Activated naive CD8-positive, alpha-beta T cell treated with anti-CD3 and anti-CD28 coated beads for 36 hours (primary cell): ENCODE measurements at places on chromosomes 6 and 20. TPM values are rescaled to one million over a fixed set of nuclear protein-coding genes. Genes with fewer than 3 reads are reported as not detected.
A peak's percentile ranks its signal among the peaks of the same experiment; 100 is the strongest.

The HLA-G gene
- total RNA-seq, result 1.4 TPM

The VAPB gene
- 38.4 TPM for total RNA-seq

The RAD21L1 gene
- not detected for total RNA-seq

The RIMS4 gene
- 0.08 TPM for total RNA-seq

The CCN2 gene
- total RNA-seq, result not detected

The PPP1R3G gene
- 0.06 TPM for total RNA-seq

The SYCP2 gene
- total RNA-seq, result 3.2 TPM

The IL20RA gene
- not detected for total RNA-seq

- H3K36me3 ChIP-seq, result peaks cover 9% of the 10 kb centered on the region
- H3K27ac ChIP-seq, result no peak overlapping the region
- H3K4me3 ChIP-seq, result no peak overlapping the region
- H3K27me3 ChIP-seq, result no peaks in the 10 kb centered on the region
These were observed 7.8 kb downstream of the ABHD12 start for GRCh38 chr20:25382704-25383370.

DNA sequence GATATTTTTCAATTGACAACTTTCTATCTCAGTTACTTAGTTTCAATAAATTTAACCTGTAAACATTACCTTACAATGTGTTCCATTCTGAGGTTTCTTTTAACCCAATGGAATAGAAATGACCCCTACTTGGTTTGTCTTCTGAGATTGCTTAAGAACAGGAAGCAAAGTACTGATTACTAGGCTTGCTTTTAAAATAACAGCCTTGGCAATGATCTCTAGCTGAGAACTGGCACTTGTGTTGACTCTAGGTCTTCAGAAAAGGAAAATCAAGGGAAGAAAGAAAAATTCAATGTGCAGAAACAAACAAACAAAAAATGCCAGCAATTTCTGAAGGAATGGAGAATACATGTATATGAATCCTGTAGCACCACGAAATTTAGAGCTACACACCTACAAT lies 66.1 kb downstream of the SYNE1 start:
- H3K27ac ChIP-seq, result no peak overlapping the region
- no peak overlapping the region for H3K4me3 ChIP-seq
- no peak for DNase-seq
- peaks cover 7% of the 10 kb centered on the region for H3K27me3 ChIP-seq
- H3K4me1 ChIP-seq, result no peaks in the 10 kb centered on the region

GRCh38 chr6:149140137-149140909 lies 177.2 kb upstream of the TAB2 start:
- DNase-seq, result peak; percentile 66
- peak overlapping the region; percentile 75 for H3K4me3 ChIP-seq
- H3K27me3 ChIP-seq, result no peaks in the 10 kb centered on the region
- H3K27ac ChIP-seq, result peak overlapping the region; percentile 99

GRCh38 chr6:138404666-138405337 lies 779 bp downstream of the HEBP2 start:
- peaks cover 20% of the 10 kb centered on the region for H3K36me3 ChIP-seq
- H3K27ac ChIP-seq, result peak overlapping the region; percentile 70
- peak overlapping the region; percentile 83 for H3K4me3 ChIP-seq
- no peak for DNase-seq

DNA sequence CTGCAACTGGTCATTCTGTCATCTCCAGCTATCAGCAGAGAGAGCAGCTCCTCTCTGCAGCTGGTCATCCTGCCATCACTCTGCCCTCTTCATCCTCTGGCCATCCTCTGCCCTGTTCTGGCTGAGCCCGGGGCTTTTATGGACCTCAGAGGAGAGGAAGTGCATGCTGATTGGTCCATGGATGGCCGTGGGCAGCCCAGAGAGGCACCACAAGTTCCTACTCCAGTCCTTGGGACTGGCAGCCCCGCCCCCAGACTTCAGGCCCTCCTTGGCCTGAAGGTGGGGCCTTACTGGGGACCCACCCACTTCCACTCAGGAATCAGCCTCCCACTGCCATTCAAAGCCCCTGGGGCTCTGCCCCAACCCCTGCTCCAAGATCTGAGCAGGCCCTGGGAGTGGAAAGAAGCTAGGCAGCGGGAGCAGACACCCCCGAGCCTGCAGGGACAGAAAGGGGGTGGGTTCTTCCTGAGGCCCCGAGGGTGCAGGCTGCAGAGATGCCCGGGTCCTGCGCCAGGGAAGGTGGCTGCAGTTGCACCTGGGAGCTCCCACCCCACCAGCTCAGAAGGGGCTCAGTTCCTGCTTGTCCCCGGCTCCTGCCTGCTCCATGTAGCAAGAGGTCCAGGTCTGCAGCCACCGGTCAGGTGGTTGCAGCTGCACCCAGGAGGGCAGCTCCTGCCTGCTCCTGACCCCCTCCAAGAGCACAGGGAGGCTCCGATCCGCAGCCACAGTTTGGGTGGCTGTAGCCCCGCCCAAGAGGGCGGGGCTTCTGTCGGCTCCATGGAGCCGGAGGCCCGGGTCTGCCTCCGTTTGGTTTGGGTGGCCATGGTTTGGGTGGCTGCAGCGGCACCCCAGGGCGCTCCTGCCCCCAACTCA lies 34.1 kb upstream of the HMGA1 start:
- no peaks in the 10 kb centered on the region for H3K27me3 ChIP-seq
- no peaks in the 10 kb centered on the region for H3K36me3 ChIP-seq
- H3K4me1 ChIP-seq, result peaks cover 10% of the 10 kb centered on the region
- no peak overlapping the region for H3K27ac ChIP-seq
- H3K4me3 ChIP-seq, result no peak overlapping the region

DNA sequence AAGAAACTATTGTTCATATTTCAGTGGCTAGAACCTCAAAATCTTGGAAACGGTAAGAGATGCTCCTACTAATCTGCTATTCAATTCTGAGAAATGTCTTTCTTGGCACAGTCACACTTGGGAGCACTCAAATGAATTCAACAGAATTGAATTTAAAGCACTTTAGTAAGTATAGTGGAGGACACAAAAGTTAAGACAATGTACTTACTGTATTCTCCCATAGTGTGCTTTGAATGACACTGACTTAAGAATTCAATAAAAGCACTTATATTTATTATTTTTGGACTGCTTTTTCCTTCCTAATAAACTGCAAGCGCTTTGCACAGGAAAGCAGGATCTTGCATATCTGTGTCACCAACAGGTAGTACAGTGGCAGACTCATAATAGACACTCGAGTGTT lies 156.1 kb upstream of the RIMS1 start:
- no peak overlapping the region for H3K27ac ChIP-seq
- no peak overlapping the region for H3K4me3 ChIP-seq
- H3K4me1 ChIP-seq, result no peaks in the 10 kb centered on the region
- H3K27me3 ChIP-seq, result no peaks in the 10 kb centered on the region
- H3K36me3 ChIP-seq, result no peaks in the 10 kb centered on the region

DNA sequence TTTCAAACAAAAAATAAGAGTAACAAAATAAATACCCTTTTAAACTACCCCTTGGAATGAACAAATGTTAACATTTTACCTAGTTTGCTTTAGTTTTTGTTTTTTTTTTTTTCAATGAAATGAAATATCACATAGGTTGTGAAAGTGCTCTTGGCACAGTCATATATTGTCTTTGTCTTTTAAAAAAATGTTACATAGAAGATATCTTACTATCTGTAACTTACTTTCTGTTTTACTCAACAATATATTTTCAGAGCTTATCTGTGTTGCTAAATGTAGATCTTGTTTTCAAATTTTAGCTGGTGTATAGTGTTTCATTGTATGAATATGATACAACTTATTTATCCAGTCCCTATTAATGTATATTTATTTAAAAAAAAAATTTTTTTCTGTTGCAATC lies 8.6 kb downstream of the CEP57L1 start:
- no peaks in the 10 kb centered on the region for H3K27me3 ChIP-seq
- DNase-seq, result no peak
- H3K27ac ChIP-seq, result no peak overlapping the region
- peaks cover 23% of the 10 kb centered on the region for H3K36me3 ChIP-seq

GRCh38 chr20:44030394-44030793 lies 115.7 kb downstream of the TOX2 start:
- H3K36me3 ChIP-seq, result no peaks in the 10 kb centered on the region
- no peak overlapping the region for H3K27ac ChIP-seq
- peaks cover 29% of the 10 kb centered on the region for H3K4me1 ChIP-seq

GRCh38 chr6:167350275-167350696 lies 25.4 kb downstream of the TTLL2 start:
- peaks cover 20% of the 10 kb centered on the region for H3K4me1 ChIP-seq
- peaks cover 29% of the 10 kb centered on the region for H3K27me3 ChIP-seq
- peak overlapping the region; percentile 83 for H3K4me3 ChIP-seq
- DNase-seq, result no peak

DNA sequence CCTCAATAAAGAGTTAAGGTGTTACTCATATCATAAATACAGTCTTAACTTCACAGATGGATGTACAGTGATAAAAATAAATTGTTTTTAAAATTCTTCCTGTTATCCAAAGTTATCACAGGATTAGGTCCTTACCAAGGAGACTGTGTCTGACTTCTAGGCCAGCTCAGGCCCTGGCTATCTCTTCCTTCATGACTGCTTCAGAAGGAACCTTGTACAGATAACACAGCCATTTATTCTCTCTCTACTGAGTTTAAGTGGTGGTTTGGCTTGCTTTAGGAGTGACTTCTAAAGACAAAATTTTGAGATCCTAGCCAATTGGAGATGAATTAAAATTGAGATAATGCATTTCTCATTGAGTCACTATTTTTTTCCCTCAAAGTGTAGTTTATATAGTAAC lies 40.8 kb upstream of the RNF182 start:
- no peaks in the 10 kb centered on the region for H3K4me1 ChIP-seq
- no peak overlapping the region for H3K4me3 ChIP-seq
- no peak for DNase-seq
- H3K27me3 ChIP-seq, result no peaks in the 10 kb centered on the region
- no peaks in the 10 kb centered on the region for H3K36me3 ChIP-seq

DNA sequence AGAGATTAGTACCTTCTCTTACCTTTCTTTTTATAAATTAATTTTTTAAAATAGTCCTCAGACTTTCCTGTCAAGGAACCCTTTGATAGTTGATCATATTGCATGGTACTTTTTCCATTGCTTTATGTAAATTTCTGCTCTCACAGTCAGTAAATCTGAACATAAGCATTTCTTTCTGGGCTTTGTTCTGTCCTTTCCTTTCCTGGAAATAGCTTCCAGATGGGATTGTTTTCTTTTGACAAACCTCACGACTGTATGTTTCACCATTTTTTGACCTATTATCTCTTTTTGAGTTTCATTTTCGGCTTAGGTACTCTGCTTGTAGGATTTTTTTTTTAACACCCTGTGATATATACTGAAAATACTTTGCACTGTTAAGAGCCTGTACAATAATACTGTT lies 32.6 kb downstream of the UTRN start:
- no peaks in the 10 kb centered on the region for H3K27me3 ChIP-seq
- no peak for DNase-seq
- no peak overlapping the region for H3K4me3 ChIP-seq
- H3K27ac ChIP-seq, result no peak overlapping the region

- DNase-seq, result no peak
- no peaks in the 10 kb centered on the region for H3K4me1 ChIP-seq
- peaks cover 20% of the 10 kb centered on the region for H3K27me3 ChIP-seq
- H3K36me3 ChIP-seq, result no peaks in the 10 kb centered on the region
These were observed 42.2 kb downstream of the SIRPA start for GRCh38 chr20:1937316-1937976.

DNA sequence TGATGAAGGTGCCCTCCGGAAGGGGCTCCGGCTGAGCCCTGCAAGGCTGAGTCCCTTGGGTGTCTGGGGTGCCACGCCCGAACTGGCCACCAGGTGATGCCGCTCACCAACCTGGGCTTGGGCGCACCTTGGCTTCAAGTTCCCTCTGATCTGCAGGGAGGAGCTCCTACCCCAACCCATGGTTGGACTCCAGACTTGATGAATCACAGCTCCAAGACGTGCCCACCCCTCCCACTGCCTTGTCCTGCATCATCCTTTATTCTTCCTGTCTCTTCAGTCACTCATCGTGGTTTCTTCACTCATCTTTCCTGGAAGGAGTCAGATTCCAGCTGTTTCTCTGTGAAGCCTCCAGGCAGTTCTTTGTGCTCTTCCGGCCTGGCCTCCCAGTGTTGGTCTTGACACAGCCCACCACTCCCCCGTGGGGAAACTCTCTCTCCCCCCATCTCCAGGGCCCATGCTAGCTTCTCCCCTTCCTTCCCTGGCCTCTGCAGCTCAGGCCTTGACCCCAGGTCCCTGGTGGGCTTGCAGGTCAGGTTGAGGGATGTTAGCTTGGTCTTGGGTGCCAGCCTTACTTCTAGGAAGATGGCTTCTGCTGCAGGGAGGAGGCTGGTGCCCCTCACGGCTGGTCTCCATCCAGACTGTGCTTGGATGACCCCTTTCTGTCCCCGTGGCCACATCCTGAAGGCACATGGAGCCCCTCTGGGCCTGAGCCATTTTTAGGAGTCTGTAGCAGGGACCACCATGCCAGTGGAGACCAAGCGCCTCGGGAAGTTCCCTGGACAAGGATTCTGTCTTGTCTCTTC lies 2.6 kb upstream of the ZBP1 start:
- peaks cover 60% of the 10 kb centered on the region for H3K4me1 ChIP-seq
- H3K27me3 ChIP-seq, result no peaks in the 10 kb centered on the region
- H3K27ac ChIP-seq, result no peak overlapping the region
- H3K36me3 ChIP-seq, result peaks cover 27% of the 10 kb centered on the region
- H3K4me3 ChIP-seq, result no peak overlapping the region

GRCh38 chr20:41308290-41308711 lies 9.2 kb downstream of the ZHX3 start:
- H3K36me3 ChIP-seq, result peaks cover 2% of the 10 kb centered on the region
- no peak overlapping the region for H3K27ac ChIP-seq
- H3K4me1 ChIP-seq, result peaks cover 13% of the 10 kb centered on the region
- DNase-seq, result no peak
- no peak overlapping the region for H3K4me3 ChIP-seq

- peaks cover 42% of the 10 kb centered on the region for H3K4me1 ChIP-seq
- H3K27me3 ChIP-seq, result no peaks in the 10 kb centered on the region
- no peak overlapping the region for H3K4me3 ChIP-seq
- no peak overlapping the region for H3K27ac ChIP-seq
- H3K36me3 ChIP-seq, result peaks cover 46% of the 10 kb centered on the region
These were observed 18.1 kb downstream of the STXBP5 start for GRCh38 chr6:147222160-147222838.

GRCh38 chr6:30216096-30216495 lies 2.9 kb upstream of the TRIM26 start:
- H3K27ac ChIP-seq, result no peak overlapping the region
- peaks cover 12% of the 10 kb centered on the region for H3K36me3 ChIP-seq
- no peak overlapping the region for H3K4me3 ChIP-seq
- H3K4me1 ChIP-seq, result peaks cover 29% of the 10 kb centered on the region
- DNase-seq, result no peak

GRCh38 chr6:134636186-134636799 lies 313.6 kb downstream of the ALDH8A1 start:
- DNase-seq, result peak; percentile 15
- no peak overlapping the region for H3K4me3 ChIP-seq
- no peaks in the 10 kb centered on the region for H3K27me3 ChIP-seq

GRCh38 chr6:111845441-111845871 lies 27.8 kb downstream of the FYN start:
- no peaks in the 10 kb centered on the region for H3K27me3 ChIP-seq
- peaks cover 16% of the 10 kb centered on the region for H3K4me1 ChIP-seq
- peak overlapping the region; percentile 22 for H3K4me3 ChIP-seq
- DNase-seq, result no peak
- peaks cover 44% of the 10 kb centered on the region for H3K36me3 ChIP-seq
